Midbrain (tissue), 1 donor: ENCODE measurements at places on chromosomes 2 and 18.

DNA sequence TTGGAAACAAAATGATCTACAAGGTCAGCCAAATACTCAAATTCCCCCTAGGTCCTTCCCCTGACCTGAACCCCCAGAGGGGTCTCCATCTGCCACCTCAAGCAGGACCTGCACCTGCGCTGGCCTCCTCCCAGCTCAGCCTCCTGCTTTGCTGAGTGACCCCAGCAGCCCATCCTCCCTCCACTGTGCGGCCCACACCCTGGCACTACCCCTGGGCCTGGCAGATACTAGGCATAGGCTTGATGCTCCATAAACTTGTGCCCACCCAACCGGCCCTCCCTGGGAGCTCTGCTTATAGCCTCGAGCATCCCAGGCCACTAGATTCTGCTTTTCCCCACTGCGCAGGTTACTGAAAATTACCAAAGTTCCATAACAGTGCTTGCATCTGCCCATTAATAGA lies 156.2 kb downstream of the HDAC4 start:
- DNase-seq, result no peak

DNA sequence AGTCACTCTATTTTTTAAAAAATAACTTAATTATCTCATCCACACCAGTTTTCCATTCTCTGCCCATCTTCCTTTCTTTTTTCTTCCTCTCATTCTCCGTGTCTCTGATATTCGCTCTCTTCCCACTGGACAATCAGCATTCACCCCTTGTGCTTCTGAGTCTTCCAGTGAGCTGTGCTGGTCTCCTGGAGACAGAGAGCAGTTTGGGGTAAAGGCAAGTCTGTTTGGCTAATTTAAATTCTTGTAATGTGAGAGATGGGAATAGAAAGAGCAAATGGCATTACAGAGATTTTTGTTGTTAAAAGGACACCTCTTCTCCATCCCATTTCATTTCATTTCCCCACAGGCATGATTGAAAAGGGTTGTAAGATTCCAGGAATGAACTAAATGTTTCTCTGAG lies 107.5 kb downstream of the DTNA start:
- peak; percentile 53 for DNase-seq

- DNase-seq, result no peak
These were observed 26.6 kb downstream of the EML6 start for GRCh38 chr2:54750040-54750439.

GRCh38 chr2:74261204-74261864 lies 62.9 kb downstream of the MTHFD2 start:
- DNase-seq, result peak; percentile 9

DNA sequence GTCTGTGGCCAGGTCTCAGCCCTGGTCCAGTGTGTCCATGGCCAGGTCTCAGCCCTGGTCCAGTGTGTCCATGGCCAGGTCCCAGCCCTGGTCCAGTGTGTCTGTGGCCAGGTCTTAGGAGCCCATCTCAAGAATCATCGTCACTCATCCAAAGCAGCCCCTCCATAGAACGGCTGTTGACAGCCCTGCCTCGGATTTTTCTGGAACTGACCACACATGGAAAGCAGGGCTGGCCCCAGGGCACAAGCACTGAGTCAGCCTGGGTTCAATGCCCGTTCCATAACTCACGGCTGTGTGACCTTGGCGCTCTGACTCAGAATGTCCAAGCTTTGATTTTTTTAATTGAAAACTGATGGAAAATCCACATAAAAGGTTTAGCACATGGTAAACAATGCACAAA lies 59.9 kb upstream of the SNTG2 start:
- DNase-seq, result no peak

DNA sequence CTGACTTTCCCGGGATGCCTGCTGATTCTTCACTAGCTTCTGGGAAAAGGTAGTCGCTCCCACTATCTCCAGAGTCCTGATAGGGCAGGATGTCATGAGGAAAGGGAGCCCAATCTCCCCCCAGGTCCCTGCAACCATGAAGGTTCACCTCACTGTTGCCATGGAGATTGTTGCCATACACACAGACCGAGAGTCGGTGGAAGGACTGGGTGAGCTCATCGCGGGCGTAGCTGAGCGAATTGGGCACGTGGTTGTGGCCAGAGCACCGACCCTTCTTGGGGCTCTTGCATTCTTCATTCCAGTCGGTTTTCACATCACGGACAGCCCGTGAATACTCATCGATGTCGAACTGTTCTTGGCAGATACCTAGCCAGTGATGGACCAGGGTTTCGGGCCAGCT lies 97.4 kb downstream of the MEP1B start:
- no peak for DNase-seq

DNA sequence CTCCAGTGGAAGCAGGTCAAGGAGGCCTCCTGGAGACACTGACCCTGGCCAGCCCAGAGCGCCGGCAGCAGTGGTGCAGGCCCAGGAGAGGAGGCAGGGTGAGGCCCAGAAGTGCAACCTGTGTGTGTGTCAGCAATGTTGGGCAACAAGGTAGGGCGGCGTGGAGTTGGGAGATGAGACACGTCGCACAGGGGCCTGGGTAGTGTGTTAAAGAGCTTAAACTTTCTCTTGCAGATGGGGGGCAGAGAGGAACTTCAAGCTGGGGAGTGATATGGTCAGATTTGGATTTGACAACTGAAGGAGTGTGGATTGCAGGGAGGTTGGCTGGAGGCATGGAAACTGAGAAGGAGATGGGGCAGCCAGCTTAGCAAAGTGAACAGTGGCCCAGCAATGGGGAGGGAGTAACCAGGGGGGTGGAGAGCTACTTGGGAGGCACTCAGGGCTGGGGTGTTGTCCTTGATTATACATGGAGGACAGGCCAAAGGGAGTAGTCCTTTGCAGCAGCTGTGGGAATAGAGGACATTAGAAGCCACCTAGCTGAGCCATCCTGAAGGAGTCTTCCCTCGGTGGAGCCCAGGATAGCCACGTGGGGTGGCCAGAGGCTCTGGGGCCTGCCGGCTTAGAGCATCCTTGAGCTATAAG lies 278.6 kb upstream of the HS6ST1 start:
- DNase-seq, result no peak

- DNase-seq, result no peak
These were observed 52.4 kb upstream of the AGPS start for GRCh38 chr2:177340158-177340557.

DNA sequence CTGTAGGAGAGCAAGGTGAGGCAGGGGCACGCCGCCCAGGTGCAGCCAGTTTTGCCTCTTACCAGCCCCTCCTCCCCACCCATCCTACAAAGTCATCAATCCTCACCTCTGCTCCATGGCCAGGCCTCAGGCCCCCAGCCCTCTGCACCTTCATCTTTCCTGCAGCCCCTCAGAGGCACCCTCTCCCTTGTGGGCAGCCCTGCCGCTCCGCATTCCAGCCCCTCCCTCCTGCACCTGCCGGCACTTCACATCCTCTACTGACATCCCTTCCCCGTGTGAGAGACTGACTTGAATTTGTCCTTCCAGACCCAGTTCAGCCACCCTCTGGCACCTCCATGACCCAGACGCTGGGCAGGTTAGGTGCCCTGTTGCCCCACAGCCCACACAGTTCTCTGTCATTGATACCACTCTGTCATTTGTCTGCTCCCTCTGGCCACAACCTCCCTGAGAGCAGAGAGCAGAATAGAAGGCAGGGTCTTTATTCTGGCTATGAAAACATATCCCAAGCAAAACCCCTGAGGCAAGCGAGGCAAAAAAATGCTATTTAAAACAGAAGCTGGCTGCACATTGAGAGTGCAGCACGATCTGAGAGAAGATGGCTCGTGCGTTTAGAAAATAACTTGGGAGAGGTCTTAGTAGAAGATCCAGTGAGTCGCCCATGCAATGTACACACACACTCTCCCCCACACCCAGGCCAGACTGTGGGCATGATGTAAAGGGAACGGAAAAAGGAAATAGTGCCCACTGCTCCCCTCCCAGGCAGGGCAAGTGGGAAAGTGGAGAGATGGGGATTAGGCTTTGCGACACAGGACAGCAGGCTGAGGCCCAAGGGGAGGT lies 25.9 kb downstream of the SDC1 start:
- no peak for DNase-seq

- DNase-seq, result no peak
These were observed 251.3 kb upstream of the PXDN start for GRCh38 chr2:1995584-1995983.
